Activated naive CD8-positive, alpha-beta T cell treated with anti-CD3 and anti-CD28 coated beads, Interleukin-2, amount 50 U/mL, for 16 hours (primary cell): ENCODE measurements at places on chromosomes 12 and 14.

DNA sequence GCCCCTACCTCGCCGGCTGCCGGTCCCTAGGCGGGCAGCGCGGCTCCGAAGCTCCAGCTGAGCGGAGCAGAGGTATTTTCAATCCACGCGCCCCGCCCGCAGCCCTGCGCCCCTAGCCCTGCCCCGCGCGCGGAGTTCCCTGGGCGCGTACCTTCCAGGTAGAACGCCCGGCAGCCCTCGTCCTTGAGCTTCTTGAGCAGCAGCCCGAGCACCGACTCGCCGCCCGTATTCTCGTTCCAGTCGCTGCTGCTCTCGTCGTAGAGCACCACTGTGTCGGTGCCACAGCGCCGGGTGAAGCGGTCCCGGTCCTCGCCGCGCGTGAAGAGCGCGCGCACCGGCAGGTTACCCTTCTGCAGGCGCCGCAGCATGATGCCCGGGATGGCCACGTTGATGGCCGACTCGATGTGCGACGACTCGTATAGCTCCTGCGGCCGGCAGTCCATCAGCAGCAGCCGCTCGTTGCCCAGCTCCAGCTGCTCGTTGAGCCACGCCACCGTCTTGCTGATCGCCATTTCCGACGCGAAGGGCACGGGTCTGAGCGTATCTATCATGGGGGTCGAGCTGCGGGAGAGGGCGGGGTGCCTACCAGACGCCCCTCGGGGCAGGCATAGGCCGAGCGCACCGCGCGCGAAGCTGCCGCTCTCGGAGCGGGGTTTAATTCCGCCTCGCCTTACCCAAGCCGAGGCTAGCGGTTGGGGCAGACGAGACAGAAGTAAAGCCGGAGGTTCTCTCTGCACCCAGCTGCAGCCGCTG lies 636 bp downstream of the DUSP6 start:
- no peak for DNase-seq

GRCh38 chr12:40342010-40342409 lies 117.2 kb downstream of the LRRK2 start:
- DNase-seq, result no peak

DNA sequence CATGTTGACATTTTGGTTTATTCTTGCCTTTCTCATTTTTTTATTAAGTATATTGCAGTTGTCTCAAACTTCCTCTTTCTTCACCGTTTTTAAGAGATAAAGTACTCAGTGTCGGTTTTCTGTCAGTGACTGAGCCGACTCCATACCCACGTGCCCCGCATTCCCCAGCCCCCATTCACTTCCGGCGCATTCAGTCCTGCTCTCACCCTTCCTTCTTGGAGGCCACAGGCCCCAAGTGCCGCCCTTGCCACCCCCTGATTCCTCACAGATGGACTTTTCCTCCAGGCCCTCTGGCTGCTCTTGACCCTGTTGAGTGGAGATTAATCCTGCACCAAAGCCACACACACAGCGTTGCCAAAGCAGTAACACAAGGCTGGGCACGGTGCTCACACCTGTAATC lies 19.1 kb upstream of the DNAH10 start:
- no peak for DNase-seq

DNA sequence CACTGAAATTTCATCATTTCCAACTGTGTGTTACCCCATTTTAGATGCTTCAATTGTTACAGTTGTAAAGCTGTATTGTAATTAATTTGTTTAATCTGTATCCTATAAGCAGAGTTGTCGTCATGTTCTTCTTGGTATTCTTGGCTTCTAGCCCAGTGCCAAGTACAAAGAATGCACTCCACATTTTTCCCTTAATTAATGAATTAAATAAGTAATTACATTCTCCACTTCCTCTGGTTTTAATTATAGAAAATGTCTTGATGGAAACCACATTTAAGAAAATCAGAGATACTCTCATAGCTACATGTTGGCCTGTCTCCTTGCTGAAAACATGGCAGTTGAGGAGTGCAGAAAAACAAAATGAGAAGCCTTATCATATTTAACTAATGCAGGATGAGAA lies 746 bp downstream of the DNAI7 start:
- no peak for DNase-seq

- no peak for DNase-seq
Observed at GRCh38 chr14:34971801-34972200, 11.0 kb upstream of the SRP54 start.

GRCh38 chr12:19652386-19652785 lies 213.1 kb downstream of the AEBP2 start:
- DNase-seq, result no peak

DNA sequence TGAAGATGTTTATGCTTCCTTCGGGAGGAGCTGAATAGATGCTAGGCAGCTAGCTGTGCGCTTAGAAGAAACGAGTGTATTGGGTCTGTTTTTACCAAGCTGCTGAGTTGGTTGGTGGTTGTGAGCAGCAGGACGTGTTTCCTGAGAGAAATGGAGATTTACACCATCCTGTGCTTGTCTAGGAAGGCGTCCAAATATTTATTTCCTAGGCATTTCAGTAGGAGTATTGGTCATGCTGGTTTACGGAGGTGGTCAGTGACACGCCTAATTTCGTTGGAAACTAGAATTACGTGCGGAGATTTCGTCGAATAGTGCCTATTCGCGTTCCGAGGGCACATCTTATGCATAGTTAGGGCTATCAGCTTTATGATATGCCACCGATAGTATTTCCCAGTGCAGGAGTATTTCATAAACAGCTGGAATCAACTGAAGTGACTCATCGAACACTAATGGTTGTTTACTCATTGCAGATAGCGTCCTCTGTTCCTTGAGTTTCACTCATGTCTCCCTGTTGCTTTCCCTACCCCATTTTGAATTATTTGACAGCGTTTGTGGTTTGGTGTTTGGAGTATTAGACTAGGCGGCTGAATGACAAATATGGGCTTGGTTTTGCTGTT lies 780 bp downstream of the TBC1D15 start:
- DNase-seq, result no peak

DNA sequence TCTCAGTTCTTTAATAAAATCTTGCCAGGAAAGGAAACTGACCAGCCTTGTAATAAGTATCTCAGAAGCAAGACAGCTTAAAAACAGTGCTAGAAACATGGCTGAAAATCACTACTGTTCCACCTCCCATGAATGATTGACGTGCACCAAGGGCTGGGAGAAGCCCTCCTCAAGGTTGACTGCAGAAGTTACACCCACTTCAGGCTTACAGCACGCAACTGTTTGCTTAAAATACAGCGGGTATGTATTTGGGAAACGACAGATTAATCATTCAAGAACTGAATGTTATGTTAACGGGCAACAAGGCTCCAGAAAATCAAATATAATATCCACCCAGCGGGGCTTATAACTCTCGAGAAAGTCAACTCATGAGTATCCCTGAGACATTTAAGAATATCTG lies 22.1 kb downstream of the PRKD1 start:
- DNase-seq, result no peak

GRCh38 chr12:110262442-110263388 lies 18.3 kb upstream of the ATP2A2 start:
- no peak for DNase-seq

DNA sequence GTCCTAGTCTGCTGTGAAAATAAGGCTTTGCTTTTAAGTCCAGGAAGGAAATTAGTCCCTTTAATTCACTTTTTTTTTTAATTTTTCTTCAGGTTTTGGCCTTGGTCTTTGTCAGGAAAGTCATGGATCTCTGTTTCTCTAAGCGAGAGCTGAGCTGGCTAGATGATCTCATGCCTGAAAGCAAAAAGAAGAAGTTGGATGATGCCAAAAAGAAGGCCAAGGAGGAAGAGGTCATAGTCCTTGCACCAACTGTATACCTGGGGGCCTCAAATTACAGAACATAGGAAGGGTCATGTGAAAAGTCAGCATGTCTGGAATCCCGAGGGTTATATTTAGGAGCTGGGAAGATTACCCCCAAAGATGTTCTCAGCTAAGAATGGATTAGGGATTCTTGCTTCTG lies 72.3 kb downstream of the SLC4A8 start:
- no peak for DNase-seq

DNA sequence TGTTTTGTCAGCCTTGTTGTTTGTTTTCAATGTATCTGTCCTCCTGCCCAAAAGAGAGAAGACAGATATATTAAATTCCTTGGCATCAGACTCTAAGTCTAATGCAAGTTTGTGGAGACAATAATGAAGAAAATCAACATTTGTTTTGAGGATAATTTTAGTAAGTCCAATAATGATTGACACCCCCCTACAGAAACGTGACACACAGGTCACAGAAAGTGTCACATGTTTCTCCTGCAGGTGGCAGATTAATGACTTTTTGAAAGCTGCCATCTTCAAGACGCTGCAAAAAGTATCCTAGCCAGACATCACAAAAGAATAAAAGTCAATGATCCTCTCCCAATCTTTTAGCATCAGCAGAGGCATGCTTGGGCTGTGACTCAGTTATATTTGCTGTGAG lies 378.8 kb upstream of the TMPO start:
- DNase-seq, result no peak

- DNase-seq, result no peak
Observed at GRCh38 chr14:81305743-81306142, 85.0 kb upstream of the GTF2A1 start.

GRCh38 chr12:31274520-31275300 lies 51.2 kb downstream of the SINHCAF start:
- no peak for DNase-seq

- no peak for DNase-seq
Observed at GRCh38 chr14:48937541-48938195, 648.5 kb downstream of the RPS29 start.

DNA sequence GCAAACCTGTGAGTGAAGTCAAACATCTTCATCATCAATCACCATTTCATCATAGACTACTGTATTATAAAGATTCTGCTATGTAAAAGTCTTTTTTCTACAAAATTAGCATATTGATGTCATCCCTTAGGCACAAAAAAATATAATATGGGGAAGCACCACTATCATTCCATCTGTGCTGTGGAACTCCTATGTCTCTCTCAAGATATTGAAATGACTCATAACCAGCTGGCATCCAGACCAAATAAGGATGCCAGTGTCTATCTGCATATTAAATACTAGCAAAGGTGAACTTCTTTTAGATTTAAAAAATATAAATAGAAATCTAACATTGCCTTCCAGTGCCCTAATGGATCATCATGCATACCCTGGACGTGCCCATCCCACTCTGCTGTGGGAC lies 17.9 kb upstream of the DCAF5 start:
- no peak for DNase-seq

- DNase-seq, result no peak
Observed at GRCh38 chr12:108116254-108116653, 12.8 kb upstream of the WSCD2 start.

DNA sequence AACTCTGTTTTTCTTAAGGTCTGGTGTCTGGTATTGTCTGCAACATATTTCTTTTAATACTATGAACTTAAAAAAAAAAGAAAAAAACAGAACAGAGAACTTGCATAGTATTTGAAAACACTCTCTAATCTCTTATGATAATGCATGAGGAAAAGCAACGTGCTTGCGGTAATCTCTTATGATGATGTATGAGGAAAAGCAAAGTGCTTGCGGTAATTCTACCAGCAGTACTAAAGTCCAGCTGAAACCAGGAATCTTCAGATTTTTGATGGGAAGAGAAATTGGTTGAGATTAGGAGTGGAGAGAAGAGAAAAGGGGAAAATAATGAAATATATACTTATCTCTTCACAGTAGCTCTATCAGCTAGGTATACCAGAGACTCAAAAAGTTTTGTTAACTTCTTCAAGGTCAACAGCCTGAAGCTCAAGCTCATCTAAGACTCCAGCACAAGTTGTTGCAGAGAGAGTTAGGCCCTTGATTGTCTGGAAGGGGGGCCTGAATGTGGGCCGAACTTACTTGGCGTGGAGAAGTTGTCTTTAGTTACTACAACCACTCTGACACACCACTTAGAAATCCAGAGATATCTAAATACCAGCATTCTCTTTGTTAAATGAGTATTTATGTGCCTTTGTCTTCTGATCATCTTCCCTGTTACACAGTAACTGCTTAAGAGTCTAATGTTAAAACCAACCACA lies 240.4 kb downstream of the PRKD1 start:
- DNase-seq, result no peak

- DNase-seq, result no peak
Observed at GRCh38 chr12:115824936-115825602, 452.4 kb downstream of the MED13L start.

DNA sequence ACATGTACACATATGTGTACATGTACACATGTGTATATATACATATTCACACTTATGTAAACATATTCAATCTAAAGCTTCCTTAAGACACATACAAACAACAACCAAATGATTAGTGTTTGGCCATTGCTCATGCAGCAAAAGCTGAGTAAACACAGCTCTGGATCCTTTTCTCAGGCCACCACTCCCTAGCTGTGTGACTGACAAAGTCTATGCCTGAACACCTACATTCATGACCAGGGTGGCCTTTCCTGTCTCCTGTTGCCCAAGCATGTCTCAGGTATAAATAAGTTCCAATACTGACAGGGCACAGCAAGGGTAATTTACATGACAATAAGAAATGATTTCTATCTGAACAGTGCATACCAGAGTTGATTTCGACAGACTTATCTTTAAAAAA lies 1.4 kb upstream of the PTPRO start:
- DNase-seq, result no peak

GRCh38 chr12:112116232-112117060 lies 7.9 kb upstream of the NAA25 start:
- no peak for DNase-seq

GRCh38 chr12:94062796-94063635 lies 85.4 kb upstream of the PLXNC1 start:
- DNase-seq, result no peak

DNA sequence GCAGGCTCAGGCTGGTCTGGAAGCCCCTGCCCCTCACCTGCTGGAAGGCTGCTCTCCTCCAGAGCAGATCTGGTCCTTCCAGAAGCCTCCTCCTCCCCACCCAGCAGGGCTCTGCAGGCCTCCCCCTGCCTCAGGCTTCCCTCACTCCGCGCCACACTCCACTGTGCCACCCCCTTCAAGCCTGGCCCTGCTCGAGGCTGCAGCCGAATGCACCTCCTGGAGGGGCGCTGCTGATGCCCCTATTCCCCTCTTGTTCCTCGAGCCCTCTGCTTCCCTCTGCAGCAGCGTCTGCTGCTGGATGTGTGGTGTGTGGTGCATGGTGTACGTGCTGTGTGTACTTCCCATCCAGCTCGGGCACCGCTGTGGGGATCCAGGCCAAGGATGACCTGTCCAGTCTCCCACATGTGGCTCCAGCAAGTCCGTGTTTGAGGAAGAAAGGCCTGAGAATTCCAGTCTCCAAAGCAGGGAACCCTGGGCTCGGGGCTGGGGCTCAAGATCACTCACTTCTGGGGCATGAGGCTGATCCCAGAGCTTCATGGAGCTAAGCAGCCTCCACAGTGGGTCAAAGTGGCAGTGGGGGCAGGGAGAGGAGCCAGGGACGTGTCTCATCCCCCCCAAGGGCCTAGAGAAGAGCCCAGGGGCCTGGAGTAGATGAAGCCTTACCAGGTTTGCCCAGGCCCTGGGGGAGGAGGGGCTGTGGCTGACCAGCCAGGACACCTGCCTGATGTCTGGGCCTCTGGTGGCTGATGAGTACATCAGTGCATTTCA lies 136.0 kb upstream of the C14orf180 start:
- no peak for DNase-seq

GRCh38 chr12:112049351-112049750 lies 36.1 kb downstream of the ERP29 start:
- no peak for DNase-seq

DNA sequence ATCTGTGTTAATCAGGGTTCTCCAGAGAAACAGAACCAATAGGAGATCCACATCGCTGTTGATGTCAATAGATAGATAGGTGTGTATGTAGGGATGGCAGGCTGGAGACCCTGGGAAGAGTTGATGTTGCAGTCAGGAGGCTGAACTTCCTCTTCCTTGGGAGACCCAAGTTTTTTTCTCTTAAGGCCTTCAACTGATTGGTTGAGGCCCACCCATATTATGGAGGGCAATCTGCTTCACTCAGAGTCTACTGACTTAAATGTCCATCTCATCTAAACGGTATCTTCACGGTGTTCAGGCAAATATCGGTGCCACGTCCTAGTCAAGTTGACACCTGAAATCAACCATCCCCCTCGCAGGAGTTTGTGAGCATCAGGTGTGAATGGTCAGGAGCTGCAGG lies 63.0 kb downstream of the ETV6 start:
- no peak for DNase-seq
